ENCODE measurements at places on chromosomes 6 and 20.

DNA sequence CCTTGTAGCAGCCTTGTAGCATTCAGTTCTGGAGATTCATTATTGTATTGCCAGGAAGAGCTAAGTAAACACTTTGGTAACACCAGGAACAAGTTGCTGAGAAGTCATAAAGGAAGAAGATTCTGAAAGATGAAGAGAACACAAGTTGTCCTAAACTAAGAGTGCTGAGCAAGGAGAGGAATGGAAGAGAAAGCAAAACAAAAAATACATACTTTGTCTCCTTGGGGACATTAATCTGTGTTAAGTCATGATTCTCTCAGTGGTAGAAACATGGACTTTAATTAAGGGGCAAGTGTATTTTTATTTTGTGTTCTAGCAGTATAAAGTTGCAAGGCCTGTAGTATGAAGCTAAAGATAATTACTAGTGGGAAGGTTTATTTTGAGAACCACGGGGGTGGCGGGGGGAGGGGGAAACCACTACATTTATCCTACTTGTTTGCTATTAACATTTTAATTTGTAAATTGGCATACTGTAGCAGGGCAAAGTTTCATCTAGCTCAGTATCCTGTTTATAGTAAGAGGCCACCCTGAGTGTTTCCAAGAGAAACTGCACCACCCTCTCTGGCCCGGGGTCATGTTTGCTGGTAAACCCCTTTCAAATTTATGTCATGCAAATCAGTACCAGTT is 463.0 kb downstream of the CDKAL1 start:
- no peak for DNase-seq

DNA sequence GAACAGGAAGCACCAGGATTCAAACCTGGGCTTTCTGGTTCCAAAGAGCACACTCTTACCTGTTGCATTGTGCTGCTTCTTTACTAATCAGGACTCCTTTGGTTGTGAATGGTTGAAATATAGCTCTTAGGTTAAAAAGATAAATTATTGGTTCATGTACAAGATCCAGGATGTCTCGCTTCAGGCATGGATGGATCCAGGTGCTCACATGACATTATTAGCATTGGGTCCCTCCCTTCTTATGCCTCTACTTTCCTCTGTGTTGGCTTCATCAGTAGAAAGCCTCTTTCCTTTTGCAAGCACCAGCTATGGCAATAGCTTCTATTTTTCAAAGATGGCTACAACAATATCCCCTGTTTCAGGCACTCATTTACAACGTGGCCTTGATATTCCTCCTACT is 217.7 kb upstream of the SULF2 start:
- no peak for DNase-seq

DNA sequence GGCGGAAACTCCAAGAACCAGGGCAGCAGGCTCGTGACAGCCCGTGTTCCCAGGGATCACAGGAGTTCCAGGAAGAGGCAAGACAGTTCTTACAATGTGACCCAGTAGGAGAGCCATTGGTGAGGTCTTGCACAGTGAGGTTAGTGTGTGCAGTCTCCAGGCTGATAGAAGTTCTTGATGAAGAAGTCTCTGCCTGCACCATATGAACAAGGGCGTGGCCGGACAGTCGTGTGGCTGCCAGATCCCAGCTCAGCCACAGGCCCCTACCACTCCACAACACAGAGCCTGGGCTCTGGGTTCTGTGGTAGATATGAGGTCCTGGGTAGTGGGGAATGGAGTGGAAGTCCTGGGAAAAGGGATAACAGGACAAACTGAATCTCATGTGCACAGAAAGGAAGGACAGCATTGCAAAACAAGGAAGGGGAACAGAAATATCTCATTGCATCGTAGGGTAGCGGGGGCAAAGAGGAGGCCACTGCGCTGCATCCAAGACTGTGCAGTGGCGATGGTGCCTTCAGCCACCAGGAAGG is 65.2 kb downstream of the STX11 start:
- no peak for DNase-seq

DNA sequence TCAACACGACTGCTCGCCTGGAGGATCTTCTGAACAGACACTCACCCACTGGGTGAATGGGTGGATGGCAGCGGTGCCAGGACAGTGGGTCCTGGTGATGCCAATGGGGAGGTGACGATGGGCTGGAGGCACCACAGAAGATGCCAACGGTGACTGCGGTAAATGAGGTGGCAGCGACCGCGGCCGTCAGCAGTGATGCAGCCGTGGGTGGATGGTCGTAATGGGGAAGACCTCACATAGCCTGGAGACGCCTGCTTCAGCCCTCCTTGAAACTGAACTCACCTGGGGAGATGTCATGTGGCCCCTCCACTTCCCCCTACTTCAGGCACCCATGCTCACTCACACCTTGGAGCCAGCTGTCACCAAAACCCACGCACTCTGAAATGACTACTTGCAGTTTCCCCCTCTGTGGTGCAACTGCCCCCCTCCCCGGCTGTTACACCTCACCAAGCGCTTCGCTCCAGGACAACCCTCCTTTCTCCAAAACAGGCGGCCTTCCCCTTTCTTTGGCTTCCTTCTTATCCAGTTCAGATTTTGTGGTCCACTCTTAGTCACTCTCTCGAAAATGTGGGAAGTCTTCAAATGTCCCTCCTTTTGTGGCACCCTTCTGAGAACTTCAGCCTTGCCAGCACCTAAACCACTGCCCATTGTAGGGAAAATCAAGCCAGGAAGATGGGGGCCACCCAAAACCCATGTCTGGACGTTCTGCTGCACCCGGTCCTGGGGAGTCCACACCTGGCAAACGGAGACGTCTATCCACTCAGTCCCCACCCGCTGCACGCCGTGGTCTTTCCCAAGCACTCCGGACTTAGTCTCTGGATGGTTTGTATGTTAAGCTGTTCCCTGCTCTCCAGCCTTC is 10.4 kb upstream of the ABHD16B start:
- no peak for DNase-seq

- no peak for DNase-seq
Observed at GRCh38 chr6:108764580-108764950, 83.7 kb upstream of the ARMC2 start.

DNA sequence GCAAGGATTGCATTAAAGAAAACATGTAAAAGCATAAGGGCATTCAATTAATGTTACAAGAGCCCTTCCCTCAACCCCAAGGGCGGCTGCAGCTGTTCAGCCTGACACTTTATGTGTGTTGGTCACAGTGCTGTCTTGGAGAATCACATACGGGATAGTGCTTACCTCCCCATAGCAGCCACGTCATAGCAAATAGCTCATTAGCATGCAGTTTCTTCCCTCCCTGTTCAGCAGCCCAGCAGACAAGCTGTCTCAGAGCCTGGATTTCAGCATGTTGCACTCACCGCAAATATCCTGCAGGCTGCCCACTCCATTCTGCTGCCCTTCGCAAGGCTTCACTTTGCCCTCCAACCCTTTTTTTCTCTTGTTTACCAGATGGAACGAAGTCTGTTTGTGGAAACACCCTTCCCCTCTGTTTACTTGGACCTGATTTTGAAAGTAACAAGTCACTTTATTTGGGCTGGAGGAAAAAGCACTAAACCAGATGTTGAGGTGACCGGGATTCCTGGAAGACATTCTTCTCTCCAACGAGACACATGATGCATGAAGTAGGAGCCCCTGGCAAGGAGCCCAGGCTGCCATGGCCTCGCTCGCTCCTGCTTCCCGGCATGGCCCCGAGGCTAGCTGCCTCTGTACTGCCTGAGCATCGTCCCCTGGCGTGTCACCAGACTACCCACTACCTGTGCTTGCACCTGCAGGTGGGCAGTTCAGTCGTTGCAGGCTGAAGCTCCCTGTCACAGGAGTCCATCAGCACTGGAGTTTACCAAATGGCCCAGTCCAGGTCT is 151.6 kb upstream of the GMDS start:
- peak; percentile 44 for DNase-seq

GRCh38 chr20:11917663-11918062 is at the start of gene BTBD3:
Gene BTBD3, plus strand, starts transcription at chr20:11917893. Its CDS starts 383 bp downstream, at chr20:11918276.
- no peak for DNase-seq

All from RCC 7860 (cell line).